Anterior cingulate cortex (tissue), 58 donors: ENCODE measurements at places on chromosomes 12 and 14.

DNA sequence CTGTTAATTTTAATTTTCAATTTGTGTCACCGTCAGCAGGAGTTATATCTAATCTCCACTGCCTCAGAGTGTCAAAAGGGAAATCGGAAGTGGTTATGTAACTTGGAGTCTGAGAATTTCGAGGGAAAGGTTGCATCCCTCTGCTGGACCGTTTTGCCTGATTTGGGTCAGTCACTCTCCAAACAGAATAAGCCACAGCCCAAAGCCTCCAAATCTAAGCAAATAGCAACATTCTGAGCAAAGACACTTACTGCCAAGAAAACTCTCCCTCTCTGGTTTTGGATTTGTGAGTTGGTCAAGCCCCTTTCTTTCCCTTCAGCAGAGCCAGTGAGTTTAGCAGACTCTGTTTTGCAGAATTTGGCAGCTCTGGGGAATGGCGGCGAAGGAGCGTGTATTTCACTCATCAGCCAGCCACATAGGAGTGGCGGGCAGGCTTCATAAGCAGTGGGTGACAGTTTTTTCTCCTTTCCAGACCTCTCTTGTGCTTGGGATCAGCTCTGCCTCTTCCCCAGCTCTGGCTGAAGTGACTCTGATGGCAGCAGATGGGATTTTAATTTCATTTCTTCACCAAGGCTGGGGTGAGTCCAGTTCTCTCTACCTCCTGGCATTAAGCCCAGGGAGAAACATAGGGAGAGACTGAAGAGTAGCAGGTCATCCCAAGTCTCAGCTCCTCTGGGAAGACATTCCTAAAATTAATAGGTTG lies 218.7 kb upstream of the NOS1 start:
- DNase-seq: no peak

GRCh38 chr12:6444704-6445688 lies at the start of gene CD27:
Gene CD27 (plus strand): TSS chr12:6444955. CDS start chr12:6445096, 141 bp downstream.
- no peak for DNase-seq

DNA sequence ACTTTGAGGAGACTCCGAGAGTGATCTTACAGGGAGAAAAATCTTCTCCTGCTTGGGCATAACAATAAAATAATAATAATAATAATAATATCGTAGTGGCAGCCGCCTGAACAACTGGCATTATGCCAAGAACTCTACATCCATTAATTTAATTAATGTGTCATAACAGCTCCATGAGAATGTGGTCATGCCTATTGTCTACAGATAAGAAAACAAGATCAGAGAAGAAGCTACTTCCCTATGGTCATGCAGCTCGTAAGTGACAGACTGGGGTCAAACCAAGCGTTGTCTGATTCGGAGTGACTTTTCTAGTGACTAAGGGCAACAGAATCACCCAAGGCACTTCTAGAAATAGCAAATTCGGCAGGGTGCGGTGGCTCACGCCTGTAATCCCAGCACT lies 11.7 kb downstream of the PROX2 start:
- no peak for DNase-seq

DNA sequence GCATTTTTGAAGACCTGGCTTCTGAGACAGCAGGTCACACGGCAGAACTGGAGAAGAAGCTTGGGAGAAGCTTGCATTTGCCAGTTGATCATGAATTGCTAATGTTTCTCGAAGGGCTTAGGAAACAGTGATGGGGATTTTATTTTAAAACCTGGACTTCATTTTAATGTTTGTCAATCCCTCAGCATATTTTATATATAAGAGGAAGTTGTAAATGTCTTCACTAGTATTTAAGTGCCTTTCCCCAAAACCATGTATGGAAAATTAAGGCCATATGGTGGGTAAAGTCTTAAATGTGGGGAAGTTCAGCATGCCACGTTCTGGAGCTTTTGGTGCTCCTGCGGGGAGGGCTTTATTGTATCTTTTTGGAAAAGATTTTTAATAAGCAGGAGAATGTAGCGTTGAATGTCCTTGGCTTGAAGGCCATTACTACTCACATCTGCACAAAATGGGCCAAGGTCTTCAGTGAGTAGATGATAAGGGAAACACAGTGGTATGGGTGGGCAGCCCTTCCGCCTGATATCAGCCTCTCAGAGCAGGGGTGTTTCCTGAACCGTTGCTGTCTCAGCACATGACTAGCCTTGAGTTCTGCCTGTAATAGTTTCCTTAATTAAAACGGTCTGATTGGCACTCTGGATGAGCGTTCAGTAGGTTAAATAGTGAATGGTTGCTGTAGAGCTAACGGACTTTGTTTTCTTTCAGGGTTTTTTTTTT lies 511.4 kb downstream of the PCNX1 start:
- no peak for DNase-seq
